Endothelial cell (in vitro differentiated cells): ENCODE measurements at places on chromosomes 11 and 22.
A peak's percentile ranks its signal among the peaks of the same experiment; 100 is the strongest.

- DNase-seq = no peak
Measured at GRCh38 chr22:44685384-44686056, 16.5 kb upstream of the PRR5 start.

DNA sequence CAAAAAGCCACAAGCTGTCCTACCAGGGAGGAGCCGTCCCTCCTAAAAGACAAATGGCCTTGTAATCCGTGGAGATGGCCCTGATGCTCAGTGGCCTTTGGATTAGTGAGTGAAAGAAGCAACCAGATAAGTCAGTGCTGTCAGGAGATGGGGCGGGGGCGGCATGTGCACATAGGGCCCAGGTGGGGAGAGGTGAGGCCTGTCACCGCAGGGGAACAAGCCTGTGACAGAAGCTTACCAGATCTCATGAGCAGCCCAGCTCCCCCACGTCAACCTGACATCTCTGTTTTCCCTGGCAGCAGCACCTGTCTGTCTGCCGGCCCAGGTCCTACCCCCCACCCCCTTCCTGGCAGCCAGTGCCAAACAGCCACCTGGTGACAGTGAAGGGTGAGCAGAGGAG, 162.6 kb downstream of the BUD13 start:
- no peak for DNase-seq

- DNase-seq = no peak
Measured at GRCh38 chr11:19441752-19442553, 201.2 kb upstream of the E2F8 start.

DNA sequence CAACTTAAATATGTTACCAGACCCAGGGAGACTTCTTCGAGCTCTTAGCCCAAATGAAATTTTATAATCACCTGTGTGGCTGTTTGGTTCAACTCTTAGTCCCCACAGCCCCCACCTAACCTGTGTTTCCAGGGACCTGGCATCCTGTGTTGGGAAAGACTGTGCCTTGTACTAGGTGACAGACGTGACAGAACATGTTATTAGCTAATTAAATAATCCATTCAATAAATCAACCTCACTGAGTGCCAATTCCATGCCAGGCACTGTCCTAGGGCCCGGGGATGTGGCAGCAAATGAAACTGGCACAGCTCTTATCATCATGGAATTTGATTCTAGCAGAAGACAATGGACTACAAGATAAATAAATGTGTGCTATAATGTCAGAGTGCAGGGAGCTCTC, 431.9 kb downstream of the MIAT start:
- no peak for DNase-seq

DNA sequence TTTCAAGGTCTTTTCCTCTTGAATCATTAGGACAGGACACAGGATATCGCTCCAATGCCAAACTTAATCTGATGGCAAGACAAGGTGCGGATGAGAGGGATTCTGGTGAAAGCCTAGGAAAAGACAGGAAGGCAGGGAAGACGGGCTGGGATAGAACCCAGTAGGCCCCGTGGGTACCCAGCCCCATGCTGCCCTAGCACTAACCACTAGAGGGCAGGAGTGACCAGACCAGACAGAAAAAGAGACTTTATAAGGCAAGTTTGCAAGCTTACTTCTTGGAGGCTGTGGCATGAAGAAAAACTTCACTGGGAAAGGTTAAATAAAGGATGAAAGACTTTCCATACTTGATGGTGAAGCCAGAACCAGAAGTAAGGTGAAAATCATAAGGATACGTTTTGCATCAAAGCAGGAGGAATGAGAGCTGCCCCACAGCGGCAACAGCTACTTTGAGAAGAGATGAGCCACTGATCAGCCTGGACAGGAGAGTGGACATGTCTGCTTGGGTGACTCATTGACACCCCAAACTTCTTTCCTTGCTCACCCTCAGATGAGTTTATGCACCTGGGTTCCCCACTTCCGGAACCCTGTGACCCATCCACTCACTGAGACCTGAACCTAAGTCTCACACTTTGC, 39.8 kb downstream of the SYN3 start:
- peak; percentile 86 for DNase-seq

GRCh38 chr11:128734832-128735224, 41.0 kb downstream of the FLI1 start:
- no peak for DNase-seq

DNA sequence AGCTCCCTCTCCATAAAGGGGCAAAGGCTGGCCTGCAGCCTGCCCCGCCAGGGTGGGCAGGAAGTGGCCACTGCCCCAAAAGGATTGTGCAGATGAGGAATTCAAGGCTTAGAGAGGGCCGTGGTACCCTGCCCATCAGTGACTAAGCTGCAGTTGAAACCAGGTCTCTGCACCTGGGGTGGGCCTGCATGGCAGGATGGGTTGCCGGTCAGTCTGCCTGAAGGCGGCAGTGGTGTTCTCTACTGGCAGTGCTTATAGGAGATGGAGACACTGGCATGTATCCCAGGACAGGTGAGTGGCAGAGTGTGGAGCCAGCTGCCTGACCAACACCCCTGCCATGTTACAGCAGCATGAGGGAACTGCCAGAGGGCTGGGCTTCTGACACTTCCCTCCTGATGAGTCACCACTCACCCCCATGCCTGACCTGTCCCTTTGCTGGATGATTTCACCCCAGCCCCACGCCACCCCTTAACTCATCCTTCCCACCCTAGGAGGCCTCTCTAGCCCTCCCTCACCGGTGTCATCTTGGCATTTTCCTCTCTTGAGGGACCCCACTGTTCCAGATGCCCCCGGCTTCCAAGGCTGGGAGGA, 70.2 kb upstream of the LMO1 start:
- no peak for DNase-seq

DNA sequence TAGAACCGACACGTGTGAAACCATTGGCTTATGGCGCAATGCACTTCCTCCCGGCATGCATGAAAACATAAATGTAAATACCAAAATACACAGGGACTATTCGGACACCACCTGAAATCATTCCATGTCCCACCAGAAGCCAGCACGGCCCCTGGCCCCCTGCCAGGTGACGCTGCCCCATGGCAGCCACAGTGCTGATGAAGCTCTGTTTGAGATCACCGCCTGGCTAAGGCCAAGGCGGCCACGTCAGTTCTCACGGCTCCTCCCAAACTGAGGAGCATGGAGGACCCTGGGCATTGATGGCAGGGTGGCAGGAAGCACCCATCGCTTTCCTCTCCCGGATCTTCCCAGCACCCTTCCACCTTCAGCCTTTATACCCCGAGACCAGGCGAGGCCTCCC, 89.5 kb downstream of the CDKN1C start:
- no peak for DNase-seq

- no peak for DNase-seq
Measured at GRCh38 chr11:35334385-35335090, 84.8 kb downstream of the SLC1A2 start.

DNA sequence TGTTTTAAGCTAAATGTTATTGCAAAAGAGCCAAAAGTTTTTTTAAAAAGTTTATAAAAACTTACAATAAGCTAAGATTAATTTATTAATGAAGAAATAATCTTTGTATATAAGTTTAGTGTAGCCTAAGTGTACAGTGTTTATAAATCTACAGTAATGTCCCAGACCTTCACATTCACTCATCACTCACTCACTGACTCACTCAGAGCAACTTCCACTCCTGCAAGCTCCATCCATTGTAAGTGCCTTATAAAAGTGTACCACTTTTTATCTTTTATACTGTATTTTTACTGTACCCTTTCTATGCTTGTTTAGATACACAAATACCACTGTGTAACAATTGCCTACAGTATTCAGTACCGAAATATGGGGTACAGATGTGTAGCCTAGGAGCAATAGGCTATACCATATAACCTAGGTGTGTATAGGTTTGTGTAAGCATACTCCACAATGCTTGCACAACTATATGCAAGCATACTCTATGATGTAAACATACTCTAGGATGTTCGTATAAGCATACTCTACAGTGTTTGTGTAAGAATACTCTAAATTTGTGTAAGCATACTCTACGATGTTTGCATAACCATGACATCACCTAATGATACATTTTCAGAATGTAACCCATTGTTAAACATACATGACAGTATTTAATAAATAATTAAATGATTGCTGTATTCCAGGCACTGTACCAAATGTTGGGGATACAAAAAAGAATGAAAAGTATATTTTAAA, 953.0 kb downstream of the KCNA4 start:
- DNase-seq = no peak

DNA sequence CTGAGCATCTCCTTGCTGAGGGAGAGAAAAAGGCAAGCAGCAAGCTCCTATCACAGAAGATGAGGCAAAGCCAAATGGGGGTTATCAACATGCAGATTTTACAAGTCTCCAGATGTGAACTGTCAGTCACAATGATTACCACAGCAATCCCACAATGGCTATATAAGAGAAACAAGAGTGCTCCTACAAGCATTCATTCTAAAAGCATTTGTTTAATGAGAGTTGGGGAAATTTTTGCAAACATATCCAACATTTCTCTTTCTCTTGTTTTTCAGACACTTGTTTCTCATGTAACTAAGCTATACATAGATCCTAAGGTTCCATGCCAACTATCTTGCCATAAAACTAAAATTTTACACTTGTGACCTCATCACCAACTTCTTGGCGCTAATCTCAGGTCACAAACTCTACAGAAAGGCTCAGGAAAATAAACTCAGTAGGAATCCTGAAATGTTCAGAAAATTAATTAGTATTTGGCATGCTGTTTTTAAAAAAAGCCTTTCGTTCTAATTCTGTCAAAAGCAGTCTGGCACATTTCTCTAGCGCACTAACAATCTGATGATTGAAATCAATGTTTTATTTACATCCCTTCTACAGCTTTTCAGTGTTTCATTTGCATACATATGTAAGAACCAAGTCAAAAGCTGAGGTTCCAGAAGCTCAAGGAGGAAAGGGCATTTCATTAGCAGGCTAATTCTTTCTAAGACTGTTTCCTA, 199.5 kb downstream of the TTC28 start:
- DNase-seq = no peak

DNA sequence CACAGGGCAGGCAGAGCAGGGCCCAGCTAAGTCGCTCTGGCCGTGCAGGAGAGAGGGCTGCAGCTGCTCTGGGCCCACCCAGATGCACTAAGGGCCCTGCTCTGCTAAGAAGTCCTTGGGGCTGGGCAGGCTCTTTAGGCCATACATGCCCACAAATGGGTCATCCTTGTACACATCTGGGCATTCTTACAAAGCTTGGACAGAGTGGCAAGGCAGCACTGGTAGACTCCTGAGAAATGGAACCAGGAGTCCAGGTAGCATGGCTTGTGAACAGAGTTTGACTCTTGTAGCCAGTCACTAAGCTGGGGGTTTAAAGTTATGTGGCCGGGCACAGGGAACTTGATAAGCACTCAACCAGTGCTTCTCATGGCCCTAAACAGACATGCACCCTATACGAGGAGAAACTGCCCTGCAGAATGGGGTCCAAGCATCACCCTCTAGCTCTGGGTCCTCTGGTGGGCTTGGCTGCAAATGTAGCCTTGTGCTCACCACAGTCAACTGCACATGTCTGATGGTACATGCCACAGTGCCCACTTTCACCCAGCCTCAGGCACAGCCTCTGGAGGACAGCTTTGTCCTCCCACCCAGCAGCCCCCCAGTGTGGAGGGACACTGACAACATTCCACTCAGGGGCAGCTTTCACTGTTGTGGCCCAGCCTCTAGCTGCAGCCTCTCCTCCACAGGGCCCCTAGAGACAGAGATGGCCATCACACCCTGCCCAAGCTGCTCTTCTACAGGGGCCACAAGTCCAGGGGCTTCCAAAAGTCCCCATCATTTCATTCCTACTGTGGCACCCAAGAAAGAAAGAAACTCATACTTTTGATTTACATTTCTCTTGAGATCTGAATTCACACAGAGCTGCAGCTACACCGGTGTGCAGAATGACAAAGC, 75.2 kb downstream of the DGCR2 start:
- DNase-seq = no peak

DNA sequence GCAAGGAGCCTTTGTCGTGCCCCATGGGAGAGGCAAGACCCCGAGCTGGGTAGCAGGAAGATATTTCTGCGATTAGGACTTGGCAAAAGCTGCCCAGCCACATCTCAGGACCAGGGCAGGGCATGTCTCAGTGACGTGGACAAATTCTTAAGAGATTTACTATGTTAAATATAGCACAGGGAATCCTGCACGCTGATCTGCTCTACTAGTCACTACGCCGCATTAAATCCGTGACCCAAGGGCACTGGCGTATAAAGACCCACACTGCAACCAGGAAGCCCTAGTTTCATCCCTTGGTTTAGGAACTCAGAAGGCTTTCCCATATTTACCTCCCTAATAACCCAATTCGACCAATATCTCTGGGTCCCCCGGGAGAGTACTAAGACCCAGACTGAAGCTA, 35.1 kb downstream of the AP1B1 start:
- no peak for DNase-seq

- no peak for DNase-seq
Measured at GRCh38 chr11:129795089-129795488, 20.6 kb upstream of the TMEM45B start.

DNA sequence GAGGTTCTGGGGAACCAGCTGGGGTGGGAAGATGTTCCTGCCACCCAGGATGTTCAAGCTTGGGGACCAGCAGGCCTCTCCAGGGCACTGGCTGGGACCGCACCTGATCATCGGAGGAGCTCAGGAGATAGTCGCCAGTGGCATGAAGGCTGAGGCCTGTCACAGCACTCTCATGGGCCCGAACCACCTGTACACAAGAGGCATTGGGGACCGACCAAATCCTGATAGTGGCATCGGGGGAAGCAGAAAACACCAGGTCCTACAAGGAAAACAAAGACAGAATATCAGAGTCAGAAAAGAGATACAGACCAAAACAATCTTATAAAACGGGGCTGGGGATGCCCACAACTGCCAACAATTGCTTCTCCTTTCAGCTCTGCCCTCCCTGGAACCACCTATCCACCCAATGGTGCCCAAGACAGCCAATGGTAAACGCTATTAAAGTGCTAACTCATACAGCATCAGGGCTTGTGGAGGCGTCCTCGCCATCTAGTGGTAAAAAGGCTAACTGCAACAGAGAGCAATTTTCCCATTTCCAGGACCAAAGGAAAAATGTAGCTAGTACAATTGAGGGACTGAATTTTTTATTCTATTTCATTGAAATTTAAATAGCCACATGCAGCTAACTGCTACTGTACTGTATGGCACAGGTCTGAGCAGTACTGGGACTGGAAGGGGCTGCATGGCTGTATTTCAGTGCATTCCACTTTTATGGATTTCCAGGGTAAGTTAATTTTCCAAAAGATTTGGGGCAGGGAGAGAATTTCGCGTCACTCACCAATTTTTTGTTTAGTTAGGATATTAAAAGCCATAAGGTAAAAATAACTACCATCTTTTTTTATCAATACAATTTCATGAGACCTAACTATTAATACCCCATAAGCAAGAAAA, 7.1 kb downstream of the PRPF19 start:
- DNase-seq = peak; percentile 62
